PC-9 (cell line): ENCODE measurements at places on chromosomes 1 and 21. TPM values are rescaled to one million over a fixed set of nuclear protein-coding genes. Genes with fewer than 3 reads are reported as not detected.
A peak's percentile ranks its signal among the peaks of the same experiment; 100 is the strongest.

The ADCY10 gene
- total RNA-seq, result 0.28 and 0.46 TPM in 2 replicates

DNA sequence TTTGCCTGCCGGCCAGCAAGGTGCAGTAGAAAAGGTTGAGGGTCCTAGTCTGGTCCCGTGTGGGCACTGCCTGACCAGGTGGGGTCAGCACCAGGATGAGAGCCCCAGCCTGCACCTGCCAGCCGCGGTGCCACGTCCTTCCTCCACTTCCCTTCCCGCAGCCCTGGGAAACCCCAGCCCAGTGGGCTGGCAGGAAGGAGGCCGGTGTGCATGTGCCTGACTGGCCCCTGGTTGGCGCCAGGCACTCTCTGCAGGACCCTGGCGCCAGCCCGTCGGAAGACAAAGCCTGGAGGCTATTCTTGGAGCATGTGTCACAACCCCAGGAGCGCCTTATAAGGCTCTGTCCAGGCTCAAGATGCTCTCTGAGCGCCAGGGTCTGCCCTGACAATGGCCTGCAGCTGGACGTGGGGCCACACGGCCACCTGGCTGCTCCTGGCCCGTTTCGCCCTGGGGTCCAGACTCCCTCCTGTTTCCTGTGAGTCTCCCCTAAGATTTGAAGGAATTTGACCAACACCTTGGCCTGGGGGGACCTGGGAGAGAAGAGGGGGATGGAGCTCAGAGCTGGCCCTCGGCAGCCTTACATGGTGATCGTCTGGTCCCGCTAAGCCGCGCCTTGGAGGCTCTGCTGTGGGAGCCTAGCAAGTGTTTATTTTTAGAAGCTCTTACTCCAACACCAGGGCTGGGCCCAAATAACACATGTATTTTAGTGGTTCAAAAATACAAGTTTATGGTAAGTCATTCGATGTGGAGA is 31.9 kb upstream of the POFUT2 start:
- DNase-seq, result peak; percentile 61

- DNase-seq, result no peak
Measured at GRCh38 chr1:197557302-197557701, 218.0 kb downstream of the DENND1B start.

GRCh38 chr1:47564570-47564969 is 126.7 kb downstream of the FOXD2 start:
- no peak for DNase-seq

DNA sequence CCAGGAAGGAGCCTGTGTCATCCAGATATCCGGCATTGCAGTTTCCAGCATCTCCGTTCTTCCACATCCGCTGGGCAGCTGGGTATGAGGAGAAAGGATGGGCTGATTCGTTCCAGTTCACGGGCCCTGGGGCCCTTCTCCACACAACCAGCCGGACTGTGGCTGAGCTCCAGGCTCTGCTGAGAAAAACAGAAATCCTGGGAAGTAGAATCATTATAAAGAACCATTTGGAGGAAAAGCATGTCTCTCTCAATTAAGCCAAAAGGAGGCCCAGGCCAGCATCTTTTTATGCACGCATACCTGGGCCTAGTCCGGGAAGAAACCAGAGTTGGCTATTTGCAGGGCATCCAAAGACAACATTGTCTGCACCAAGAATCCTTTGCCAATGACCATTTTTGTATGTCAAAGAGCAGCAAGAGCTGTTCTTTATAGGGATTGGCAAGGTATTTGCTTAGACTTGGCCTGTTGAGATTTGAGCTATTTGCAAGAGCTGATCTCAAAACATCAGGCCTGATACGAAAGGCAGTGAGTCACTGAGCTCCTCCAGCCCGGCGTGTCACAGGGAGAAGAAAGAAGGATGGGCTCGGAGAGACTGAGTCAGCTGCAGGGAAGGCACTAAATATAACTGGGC is 84.9 kb upstream of the ARHGEF16 start:
- DNase-seq, result no peak

GRCh38 chr1:22121421-22121911 is 21.4 kb downstream of the WNT4 start:
- no peak for DNase-seq

The FCRL5 gene
- total RNA-seq, result not detected in 2 replicates

DNA sequence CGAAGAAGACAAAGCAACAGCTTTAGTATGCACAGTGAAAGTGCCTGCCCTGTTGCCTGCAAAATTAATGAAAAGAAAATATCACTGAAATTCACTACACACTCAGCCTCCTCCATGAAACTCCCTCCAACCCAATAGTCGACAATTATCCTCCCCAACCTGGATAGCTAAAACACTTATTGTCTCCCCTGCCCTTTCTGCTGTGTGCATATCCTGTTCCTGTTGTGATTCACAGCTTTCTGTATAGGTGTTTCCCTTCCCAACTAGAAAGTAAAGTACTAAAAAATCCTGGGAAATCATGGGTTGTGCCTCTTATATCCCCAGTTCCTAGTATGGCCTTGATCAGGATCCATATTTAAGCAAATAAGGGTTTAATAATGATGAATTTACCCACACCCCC is 412.1 kb downstream of the LTN1 start:
- no peak for DNase-seq

- no peak for DNase-seq
Measured at GRCh38 chr1:182784556-182785171, 4.9 kb upstream of the NPL start.

DNA sequence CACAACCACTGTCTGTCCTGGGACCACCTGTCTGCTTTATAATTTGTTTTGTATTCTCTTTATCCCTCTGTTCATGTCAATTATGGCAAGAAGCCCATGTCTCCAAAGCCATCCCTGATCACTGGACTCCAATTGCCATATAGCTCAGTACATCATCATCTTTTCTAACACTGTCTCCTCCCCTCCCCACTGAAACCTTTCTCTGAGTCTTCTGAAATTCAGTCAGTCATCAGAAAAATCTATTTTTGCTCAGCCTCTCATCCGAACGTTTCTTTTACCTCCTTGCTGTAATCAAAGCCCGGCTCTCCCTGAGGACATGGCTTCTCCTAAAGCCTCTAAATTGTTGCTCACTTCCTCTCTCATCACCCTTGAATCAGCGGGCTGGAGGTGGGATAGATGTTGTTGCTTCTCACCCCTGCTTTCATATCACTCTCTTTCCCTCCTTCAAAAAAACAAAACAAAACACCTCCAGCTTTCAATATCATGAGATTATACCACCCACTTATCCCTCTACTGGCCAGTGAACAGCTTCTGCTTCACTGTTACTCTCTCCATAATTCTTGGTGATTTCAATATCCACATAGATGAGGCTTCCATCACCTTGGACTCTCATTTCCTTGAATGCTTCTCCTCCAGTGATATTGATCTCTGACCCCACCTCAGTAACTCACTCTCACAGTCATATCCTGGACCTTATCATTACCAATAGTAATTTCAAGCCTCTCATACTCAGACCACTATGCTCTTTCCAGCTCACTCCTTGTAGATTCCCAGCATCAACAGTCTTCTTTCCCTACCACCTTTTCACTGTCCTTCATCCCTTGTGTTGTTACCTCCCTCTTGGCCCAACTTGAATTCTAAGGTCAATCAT is 27.8 kb downstream of the RAB3B start:
- DNase-seq, result no peak

GRCh38 chr1:196105901-196106300 is 502.3 kb downstream of the KCNT2 start:
- DNase-seq, result no peak

- DNase-seq, result no peak
Measured at GRCh38 chr1:185720633-185721272, 13.4 kb upstream of the HMCN1 start.

- no peak for DNase-seq
Measured at GRCh38 chr1:87122243-87122642, 206.4 kb upstream of the LMO4 start.

GRCh38 chr1:93675271-93675670 is 6.4 kb downstream of the BCAR3 start:
- DNase-seq, result no peak

GRCh38 chr1:208951908-208952307 is 631.6 kb upstream of the CAMK1G start:
- DNase-seq, result no peak

The THEM5 gene
- not detected in 2 replicates for total RNA-seq

DNA sequence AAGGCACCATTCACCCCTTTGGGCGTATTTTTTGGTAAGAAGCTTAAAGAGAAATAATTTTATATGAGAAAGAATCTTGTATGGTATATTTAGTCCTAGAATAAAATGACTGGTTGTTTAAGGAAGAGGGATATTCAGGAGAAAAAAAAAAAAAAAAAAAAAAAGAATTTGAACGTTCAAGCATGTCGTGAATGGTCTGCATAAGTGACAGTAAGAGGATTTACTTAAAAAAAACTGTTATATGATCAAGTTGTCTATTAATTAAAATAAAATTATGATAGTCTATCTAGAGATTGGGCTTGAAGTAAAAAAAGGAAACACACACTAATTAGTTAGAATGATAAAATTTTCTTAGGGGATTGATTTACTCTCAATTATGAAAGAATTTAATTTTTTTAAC is 11.7 kb upstream of the OR14I1 start:
- DNase-seq, result no peak

The OR6N1 gene
- not detected in 2 replicates for total RNA-seq

The KIAA0040 gene
- total RNA-seq, result 8.8 and 9.5 TPM in 2 replicates

- no peak for DNase-seq
Measured at GRCh38 chr1:203999618-204000017, 73.3 kb upstream of the SOX13 start.

- DNase-seq, result no peak
Measured at GRCh38 chr1:8406960-8407359, 89.0 kb downstream of the SLC45A1 start.

The PPM1J gene
- total RNA-seq, result 6.0 and 7.7 TPM in 2 replicates

DNA sequence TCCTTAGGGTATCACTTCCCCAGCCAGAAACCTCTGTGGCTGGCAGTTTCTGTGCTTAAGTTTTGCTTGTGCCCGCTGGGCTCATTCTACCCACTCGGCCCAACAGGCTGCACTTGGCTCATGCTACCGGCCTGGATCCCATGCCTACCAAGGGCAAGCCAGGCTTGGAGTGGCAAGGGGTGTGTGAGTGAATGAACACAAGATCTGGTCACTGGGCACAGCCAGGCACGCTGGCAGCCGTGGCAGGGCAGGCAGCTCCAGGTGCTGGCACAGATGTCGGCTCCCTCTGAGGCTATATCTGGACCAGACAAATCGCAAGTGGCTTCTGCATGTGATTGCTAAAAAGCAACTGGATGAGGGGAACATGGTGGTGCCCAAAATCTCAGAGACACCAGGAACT is 740.5 kb upstream of the B3GALT2 start:
- DNase-seq, result no peak

- DNase-seq, result no peak
Measured at GRCh38 chr1:153752072-153752471, 23.1 kb upstream of the SLC27A3 start.

- no peak for DNase-seq
Measured at GRCh38 chr21:27108701-27109100, 141.8 kb upstream of the ADAMTS5 start.

GRCh38 chr1:153540394-153541361 is at the start of gene S100A5:
S100A5 (minus strand) TSS chr1:153540934; CDS start chr1:153540191, 743 bp downstream.
- peak; percentile 65 for DNase-seq

The ATP6V1G3 gene
- total RNA-seq, result not detected in 2 replicates

The PYHIN1 gene
- total RNA-seq, result not detected in 2 replicates

The LDLRAD1 gene
- 1.6 TPM in 2 replicates for total RNA-seq

DNA sequence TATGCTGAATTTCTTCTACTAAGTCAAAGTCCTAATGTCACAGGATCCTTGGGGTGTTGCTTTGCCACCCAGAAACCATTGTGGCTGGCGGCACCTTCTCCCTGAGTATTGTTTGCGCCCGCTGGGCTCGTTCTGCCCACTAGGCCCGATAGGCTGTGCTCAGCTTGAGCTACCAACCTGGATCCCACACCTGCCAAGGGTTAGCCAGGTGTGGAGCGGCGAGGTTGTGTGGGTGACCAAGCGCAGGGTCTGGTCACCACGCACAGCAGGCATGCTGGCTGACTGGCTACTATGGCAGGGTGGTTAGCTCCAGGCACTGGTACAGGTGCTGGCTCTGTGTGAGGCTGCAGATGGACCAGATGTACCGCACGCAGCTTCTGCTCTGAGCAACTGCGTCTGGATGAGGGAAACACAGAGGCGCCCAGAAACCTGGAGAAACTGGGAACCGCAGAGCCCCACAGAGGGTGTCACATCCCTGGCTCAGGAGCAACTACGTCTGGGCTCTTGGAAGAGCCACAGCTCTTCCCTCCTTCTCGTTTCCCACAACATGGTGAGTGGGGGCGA is 50.3 kb upstream of the SCYL3 start:
- no peak for DNase-seq

The HUNK gene
- not detected in 2 replicates for total RNA-seq

The KCNT2 gene
- 0.53 and 0.90 TPM in 2 replicates for total RNA-seq

The INAVA gene
- 49.8 and 64.8 TPM in 2 replicates for total RNA-seq

DNA sequence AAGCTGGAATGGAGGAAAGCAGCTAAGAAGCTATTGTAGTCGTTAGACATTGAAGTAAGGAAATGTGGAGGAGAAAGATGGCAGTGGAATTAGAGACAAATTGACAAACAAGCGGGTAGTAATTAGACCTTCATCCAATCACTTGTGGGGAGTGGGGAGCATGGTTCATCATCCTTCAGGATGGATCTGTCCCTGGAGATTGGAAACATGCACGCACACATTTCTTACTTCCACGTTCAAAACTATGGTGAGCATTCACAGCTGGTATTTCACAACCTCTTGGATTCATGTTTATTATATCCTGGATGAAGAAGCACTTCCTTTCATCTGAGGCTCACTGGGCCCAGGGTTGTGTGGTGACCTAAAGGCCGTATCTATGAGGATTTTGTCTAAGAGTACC is 188.1 kb downstream of the ST6GALNAC3 start:
- DNase-seq, result no peak

- no peak for DNase-seq
Measured at GRCh38 chr1:179082999-179083335, 1.1 kb downstream of the TOR3A start.

The CELA2A gene
- total RNA-seq, result not detected in 2 replicates

- DNase-seq, result peak; percentile 85
Measured at GRCh38 chr1:205301205-205301821, 20.2 kb downstream of the NUAK2 start.

GRCh38 chr1:171636141-171636540 is 14.1 kb downstream of the MYOCOS start:
- DNase-seq, result no peak

The GFI1 gene
- total RNA-seq, result 0.35 and 0.53 TPM in 2 replicates

The KIF17 gene
- total RNA-seq, result 1.2 and 1.7 TPM in 2 replicates

DNA sequence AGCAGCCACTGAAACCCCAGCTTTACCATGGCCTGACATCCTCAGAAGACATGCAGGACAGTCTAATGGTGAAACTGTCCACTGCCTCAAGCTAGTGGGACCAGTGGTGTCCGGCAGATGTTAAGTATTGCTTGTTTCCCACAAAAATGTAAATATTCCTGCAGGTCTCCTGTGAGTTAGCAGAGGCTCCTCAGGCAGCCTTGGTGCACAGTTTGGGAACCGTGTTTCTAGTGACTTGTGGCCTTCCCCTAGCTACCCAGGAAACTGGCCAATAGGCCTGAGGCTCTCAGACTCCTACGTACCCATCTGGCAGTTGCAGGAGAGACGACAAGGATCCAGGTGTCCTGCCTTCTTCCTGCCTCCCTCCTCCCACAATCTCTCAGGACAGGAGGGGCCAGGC is 142.4 kb downstream of the CAMTA1 start:
- DNase-seq, result no peak

GRCh38 chr1:67390041-67390887 is 39.9 kb downstream of the SERBP1 start:
- peak; percentile 86 for DNase-seq

- DNase-seq, result no peak
Measured at GRCh38 chr1:147902253-147902845, at the start of gene GJA8. GJA8 (plus strand) TSS chr1:147902795; CDS start chr1:147907956, 5,161 bp downstream.

The RGL1 gene
- total RNA-seq, result 2.1 and 2.6 TPM in 2 replicates

GRCh38 chr1:214135886-214136285 is 145.1 kb upstream of the SMYD2 start:
- DNase-seq, result no peak
